ENCODE measurements at places on chromosomes 4 and X.

- no peak for DNase-seq
These were observed 105.6 kb downstream of the EFNB1 start for GRCh38 chrX:68934421-68934820.

DNA sequence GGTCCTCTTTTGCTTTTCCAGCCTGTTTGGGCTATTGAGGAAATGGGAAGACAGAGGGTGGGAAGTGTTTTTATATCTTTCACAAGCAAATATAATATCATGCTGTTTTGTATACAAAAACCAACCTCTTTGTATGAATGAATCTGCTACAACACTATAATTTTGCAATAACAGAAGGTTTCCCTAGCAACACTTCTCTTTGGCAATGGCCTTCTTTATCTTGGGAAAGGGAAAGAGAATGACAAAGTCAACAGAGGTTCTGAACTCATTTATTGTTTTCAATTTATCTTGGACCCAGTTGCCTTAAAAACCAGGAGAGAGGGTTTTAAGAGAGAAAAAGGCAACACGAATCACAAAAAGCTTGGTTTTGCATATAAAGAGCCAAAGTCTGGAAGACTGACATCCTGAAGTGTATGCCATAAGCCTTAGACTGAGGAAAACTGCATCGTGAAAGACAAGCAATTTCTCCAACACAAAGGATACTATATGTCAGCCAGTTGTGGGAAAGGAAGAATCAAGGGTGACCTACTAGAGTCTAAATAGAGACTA is 121.8 kb upstream of the FAM241A start:
- DNase-seq: no peak

DNA sequence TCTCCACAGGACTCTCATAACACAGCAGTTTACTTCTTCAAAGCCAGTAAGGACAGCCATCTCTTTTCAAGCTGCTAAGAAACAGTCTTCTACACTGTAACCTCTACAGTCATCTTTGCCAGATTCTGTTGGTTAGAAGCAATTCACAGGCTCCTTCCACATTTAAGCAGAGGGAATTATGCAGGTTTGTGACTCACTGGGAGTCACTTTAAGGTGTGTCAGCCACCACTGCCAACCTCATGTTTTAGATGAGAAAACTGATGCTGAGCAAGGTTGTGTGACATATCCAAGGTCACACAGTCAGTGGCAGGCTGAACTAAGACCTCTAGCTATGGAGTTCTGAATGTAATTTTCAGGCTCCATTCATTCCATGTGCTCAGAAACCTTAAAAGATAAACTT is 143.5 kb downstream of the QDPR start:
- DNase-seq: no peak

GRCh38 chrX:143768976-143769375 is 48.4 kb upstream of the SPANXN2 start:
- DNase-seq: no peak

- DNase-seq: no peak
These were observed 6.9 kb downstream of the APEX2 start for GRCh38 chrX:55006827-55007621.

- no peak for DNase-seq
These were observed 199.8 kb upstream of the GATB start for GRCh38 chr4:151960449-151961230.

- DNase-seq: no peak
These were observed 292.8 kb downstream of the RAPGEF2 start for GRCh38 chr4:159395693-159396092.

DNA sequence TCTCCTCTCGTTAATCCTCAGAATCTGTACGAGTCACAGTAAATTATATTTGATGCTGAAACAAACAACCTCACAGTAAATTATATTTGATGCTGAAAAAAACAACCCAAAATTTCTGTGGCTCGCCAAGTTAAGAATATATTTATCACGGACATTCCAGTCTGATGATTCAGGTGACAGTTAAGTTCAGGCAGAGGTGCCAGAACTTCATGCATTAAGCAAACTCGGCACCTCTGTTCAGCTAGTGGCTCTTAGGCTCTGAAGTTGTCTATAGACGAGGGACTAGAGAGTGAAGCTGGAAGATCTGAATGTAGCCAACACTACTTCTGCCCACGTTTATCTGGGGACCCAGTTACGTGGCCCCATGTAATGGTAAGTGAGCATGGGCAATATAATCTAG is 132.2 kb upstream of the AGA start:
- no peak for DNase-seq

DNA sequence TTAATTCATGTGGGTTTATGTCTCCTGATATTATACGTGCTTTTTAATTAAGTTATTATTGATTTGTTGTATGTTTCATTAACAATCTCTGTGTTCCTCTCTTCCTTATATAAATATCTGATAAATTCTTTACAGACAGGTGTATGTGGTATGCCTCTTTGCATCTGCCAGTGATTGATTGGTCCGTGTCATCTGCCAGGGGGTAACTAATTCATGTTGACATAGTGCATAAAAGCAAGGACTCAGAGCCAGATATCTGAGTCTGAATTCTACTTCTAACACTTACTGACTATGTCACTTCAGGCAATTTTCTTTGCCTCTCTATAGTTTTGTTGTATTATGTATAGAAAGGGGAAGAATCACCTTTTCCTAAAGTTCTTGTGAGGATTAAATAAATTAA is 5.2 kb upstream of the AMBN start:
- DNase-seq: no peak

DNA sequence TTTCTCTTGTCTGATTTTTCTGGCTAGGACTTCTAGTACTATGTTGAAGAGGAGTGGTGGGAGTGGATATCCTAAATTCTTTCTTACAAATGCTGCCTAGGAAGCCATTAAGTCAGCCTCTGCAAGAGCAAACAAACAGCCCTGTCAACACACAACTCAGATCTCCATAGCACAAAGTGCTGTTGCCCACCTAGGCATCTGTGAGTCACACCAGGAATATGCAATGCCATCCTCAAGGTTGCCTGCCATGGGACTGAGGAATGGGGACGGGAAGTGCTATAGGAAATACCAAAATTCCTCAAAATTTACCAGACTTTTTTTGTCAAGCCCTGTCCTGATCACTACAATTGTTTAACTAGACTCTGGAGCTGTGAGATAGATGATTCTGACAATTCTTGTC is 466.9 kb downstream of the FSTL5 start:
- no peak for DNase-seq

- DNase-seq: no peak
These were observed 172.2 kb upstream of the TLL1 start for GRCh38 chr4:165700855-165701254.

- DNase-seq: no peak
These were observed 83.1 kb downstream of the GRIA3 start for GRCh38 chrX:123267220-123267619.

DNA sequence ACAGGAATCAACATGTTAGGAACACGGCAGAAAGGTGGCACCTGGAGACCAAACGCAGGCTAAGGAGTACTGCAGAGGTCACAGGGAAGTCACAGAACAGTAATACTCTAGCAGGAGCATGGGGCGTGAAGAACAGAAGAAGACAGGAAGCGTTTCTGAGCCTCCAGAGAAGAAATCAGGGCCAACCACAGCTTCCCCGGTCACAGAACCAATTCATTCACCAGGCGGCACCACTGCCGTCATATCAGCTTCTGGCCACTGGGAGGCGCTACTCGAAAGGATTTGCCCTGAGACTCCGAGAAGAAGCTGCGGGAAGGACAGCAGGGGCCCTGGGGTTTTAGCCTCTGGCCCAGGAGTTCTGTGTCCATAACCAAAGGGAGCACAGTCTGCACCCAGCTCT is 78.0 kb upstream of the DRD5 start:
- peak; percentile 69 for DNase-seq

DNA sequence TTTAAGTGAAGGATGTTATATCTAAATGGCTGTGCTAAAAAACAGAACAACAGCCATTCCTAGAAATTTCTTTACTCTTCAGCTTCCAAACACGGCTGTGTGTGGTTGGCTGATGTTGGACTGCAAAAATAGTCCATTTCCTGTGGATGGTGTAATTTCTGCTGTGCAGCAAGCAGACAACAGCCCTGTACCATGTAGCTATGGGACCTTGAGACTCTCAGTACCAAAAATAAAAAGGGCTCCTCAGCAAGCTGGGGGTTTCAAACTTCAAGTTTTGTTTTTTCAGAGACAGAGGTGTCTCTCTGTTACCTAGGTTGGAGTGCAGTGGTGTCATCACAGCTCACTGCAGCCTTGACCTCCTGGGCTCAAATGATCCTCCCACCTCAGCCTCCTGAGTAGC is 18.1 kb downstream of the CD40LG start:
- no peak for DNase-seq

- no peak for DNase-seq
These were observed 12.2 kb downstream of the ARHGEF6 start for GRCh38 chrX:136768469-136769084.

DNA sequence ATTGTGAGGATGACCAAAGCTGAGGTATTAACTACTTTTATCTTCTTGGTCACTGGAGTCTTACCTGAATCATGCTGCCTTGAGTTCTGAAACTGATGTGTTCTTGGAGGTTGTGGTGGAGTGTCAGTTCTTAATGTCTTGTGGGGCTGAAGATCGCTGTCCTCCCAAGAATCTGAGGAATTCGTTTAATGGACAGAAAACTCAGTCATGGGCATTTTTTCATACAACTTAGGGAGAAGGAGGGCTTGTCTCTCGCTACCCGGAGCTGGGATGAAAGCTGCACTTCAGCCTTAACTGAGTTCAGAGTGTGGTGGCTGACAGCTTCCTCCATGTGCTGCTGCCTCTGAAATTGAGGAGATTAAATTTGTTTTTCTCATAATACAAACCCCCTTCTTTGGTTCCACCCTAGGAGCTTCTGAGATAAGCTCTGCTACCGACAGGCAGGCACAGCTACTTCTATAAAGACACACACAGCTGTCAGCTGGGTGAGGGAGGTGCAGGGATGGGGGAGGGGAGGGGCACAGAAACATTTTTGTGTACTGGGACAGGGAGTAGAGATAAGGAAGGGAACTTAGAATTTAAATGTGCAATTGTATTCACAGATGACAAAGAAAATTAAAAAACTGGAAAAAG is 30.8 kb downstream of the RBBP7 start:
- DNase-seq: no peak

DNA sequence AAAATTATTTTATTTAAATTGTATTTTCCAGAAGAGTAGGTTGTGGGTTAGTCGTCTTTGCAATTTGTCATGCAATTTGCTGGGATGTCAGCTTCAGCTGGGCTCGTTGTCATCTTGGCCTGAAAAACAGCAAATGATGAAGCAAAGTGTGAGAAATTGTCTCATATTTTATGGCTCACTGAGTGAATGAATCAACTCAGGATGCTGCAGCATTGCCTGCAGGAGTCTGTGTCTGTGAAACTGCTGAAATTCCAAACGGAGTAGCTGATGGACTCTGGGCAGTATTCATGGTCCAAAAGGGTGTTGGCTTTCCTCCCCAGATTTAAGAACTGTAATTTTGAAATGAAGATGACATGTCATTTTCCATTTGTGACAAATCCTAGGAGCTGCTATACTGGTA is 37.2 kb downstream of the CXCL8 start:
- no peak for DNase-seq

DNA sequence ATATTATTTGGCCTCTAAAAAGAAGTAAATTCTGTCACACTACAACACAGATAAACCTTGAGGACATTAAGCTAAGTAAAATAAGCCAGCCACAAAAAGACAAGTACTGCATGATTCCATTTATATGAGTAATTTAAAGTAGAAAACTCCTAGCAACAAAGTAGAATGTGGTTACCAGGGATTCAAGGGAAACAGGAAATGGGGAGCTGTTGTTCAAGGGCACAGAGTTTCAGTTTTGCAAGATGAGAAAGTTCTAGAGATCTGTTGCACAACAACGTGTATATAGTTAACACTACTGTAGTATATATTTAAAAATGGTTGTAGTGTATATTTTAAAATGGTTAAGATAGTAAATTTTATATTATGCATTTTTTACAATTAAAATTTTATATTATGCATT is 25.4 kb downstream of the SEC31A start:
- DNase-seq: no peak

DNA sequence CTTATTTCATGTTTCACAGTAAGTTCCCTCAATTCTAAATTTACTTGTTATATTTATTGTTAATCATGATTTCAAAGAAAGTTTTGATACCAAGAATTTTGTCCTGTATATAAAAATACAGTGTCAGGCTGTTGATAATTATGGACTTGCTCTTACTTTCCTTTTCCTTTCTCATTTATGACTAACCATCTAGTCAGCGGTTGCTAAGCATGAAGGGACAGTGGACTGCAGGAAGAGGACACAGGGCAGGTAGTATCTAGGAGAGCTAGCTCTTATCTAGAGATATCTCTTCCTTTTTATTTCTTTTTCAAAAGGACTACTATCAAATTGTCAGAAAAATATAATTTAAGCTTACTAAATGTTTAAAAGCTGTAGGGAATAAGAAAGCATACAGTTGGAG is 1.6 kb downstream of the OPRPN start:
- DNase-seq: no peak

DNA sequence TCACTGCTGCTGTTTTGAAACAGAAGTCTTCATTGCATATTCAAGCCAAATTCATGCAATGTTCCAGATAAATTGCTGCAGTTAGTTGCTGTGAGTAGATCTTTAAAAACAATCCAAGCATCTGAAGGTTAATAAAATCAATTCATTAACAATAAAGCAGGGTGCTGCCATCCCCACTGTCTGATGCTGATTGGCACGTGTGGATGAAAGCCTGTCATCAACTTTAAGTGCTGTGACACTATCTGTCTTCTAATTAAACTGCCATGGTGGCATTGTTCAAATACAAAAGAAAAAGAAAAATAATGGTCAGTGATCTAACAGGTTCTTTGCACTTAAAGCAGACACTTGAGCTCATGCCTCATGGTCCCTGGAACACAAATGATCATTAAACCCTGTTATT is 63.0 kb upstream of the MND1 start:
- DNase-seq: no peak

DNA sequence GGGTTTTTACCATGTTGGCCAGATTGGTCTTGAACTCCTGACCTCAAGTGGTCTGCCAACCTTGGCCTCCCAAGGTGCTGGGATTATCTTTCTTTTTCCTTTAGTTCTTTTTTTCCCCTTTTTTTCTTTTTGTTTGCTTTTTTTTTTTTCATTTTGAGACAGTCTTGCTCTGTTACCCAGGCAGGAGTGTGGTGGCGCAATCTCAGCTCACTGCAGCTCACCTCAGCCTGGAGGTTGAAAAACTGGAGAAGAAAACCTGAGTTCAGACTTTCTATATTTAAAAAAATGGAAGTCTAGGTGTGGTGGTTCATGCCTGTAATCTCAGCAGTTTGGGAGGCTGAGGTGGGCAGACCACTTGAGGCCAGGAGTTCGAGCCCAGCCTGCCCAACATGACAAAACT is 181.1 kb upstream of the HS3ST1 start:
- DNase-seq: no peak

GRCh38 chr4:113901994-113902787 is 77.3 kb downstream of the ARSJ start:
- no peak for DNase-seq

GRCh38 chr4:64095398-64095797 is 313.9 kb downstream of the TECRL start:
- DNase-seq: no peak

- DNase-seq: no peak
These were observed 84.0 kb upstream of the JADE1 start for GRCh38 chr4:128725405-128726055.

- no peak for DNase-seq
These were observed 1776.3 kb downstream of the STIM2 start for GRCh38 chr4:28636971-28637370.

Data from neural crest cell (in vitro differentiated cells).